GM10248 (cell line): ENCODE measurements at places on chromosomes 12 and 14.

- DNase-seq, result no peak
Measured at GRCh38 chr12:50580436-50580835, 75.7 kb downstream of the DIP2B start.

DNA sequence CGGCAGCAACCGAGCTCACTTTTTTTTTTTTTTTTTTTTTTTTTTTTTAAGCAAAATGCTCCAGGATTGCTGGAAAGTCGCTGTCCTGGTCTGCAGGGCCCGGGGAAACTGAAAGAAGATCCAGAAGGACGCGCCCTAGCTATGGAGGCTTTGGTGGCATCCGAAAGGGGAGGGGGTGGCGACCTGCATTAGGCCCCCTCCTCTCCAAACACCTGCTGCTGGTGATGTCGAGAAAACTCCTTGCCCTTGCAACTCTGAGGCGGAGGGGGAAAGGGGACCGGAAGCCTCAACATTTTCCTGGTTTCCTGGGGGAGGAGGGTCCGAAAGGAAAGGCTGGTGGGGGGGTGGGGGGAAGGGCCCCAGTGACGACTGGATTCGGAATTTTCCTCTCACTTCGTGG is 421.1 kb downstream of the VRK1 start:
- no peak for DNase-seq

GRCh38 chr14:35385042-35385839 is 19.3 kb downstream of the NFKBIA start:
- no peak for DNase-seq

DNA sequence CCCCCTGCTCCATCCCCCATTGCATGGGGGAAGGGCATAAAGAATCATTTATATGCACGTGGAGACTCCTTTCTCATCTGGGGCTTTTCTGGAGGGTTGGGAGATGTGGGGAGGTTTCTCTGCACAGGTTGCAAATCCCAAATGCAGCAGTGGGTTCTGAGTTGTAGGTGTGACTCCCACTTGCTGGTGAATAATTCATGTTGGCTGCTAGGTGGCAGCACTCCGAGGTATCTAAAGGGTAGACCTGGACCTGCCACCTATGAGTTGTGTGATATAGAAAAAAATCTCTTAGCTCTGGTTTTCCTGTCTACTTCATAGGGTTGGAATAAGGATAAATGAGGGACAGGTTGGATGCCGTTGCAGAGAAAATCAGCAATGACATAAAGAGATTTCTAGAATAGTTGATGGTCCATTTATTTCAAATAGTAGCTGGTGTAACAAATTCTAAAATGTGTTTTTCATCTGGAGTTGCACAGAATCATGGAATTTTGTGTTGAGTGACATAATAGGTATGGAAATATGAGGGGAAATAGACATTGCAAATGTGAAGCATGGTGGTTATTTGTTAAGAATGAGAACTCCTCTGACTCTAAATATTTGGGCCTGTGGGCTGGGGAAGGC is 4.6 kb downstream of the MARCHF9 start:
- DNase-seq, result no peak

DNA sequence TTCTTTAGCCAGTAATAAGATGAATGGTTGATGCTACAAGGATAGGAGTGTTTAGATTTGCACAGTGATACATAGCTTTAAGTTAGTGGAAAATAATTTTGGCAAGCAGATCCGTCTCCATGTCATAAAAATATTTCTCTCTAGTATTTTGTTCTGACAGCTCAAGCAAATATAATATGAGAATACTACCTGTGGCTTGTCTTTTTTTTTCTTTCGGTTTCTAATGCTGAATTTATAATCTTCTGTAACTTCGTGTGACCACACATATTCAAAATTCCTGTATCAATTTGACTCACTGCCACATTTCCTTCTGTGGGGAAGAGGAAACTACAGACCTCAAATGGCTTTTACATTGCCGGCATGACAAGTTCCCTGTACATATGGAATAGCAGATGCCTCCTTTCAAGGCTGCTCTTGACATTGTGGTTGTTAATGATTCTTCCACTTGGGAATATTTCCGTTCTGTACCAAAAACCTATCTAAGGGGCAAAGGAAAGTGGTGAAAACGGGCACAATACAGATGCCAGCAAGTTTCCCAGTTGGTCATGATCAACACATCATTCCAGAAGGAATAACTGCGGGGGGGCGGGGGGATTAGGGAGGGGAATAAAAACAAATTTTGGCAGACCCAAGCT is 103.6 kb upstream of the CCDC91 start:
- DNase-seq, result no peak

DNA sequence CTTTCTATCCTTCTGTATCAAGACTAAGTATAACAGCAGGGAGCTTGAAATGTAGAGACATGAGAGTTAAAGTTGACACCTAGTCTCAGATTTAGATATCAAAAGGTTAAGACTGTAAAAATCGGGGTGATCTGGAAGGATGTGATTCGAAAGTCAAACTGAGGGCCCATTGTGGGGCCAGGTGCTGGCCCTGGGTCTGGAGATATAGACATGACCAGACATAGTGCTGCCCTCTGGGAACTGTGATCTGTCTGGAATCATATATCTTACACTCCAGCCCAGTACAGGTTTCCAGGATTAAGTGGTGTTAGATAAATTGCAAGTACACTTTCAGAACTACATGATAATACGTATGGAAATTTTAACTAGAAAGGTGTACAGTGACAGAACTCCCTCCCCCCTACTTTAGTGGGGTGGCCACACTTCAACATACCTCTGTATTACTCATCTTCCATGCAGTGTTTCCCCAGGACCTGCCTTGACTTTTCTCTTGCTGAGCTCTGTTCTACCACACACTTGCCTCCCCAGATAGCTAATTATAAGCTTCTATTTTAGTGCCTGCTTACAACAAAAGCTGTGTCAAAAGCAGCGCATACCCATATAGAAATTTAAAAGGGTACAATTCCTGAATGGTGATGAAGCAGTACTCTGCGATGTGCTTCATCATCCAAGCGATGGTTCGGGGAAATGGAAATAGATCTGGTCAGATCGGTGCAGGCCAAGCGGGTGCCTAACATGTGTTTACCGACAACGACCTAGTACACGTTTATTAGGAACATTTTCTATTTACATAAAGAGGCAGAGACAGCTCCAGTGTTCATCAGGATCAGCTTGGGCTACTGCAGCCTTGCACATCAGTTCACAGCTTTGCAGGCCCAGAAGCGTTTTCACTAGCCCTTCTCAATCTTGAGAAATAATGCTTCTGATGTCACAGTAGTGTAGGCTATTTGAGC is 68.7 kb downstream of the ARF6 start:
- peak; percentile 44 for DNase-seq

GRCh38 chr14:29339494-29340172 is 573.0 kb downstream of the FOXG1 start:
- no peak for DNase-seq

DNA sequence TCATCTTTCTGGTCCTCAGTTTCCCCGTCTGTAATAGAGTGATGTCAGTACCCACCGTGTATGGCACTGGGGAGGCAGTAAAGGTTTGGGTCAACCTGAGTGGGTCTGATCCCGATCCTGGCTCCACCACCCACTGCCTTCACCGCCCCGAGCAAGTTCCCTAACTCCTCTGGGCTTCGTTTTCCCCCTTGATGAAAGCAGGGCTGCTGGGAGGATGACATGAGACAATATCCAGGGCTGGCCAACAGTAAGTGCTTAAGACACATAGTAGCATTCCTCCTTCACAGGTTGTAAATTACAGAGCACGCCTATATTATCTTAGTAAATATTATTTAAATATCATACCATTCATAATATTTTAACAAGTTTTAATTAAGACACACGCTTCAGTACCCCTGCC is 595 bp downstream of the PLEK2 start:
- DNase-seq, result no peak

GRCh38 chr14:26394150-26394810 is 203.6 kb downstream of the NOVA1 start:
- no peak for DNase-seq

DNA sequence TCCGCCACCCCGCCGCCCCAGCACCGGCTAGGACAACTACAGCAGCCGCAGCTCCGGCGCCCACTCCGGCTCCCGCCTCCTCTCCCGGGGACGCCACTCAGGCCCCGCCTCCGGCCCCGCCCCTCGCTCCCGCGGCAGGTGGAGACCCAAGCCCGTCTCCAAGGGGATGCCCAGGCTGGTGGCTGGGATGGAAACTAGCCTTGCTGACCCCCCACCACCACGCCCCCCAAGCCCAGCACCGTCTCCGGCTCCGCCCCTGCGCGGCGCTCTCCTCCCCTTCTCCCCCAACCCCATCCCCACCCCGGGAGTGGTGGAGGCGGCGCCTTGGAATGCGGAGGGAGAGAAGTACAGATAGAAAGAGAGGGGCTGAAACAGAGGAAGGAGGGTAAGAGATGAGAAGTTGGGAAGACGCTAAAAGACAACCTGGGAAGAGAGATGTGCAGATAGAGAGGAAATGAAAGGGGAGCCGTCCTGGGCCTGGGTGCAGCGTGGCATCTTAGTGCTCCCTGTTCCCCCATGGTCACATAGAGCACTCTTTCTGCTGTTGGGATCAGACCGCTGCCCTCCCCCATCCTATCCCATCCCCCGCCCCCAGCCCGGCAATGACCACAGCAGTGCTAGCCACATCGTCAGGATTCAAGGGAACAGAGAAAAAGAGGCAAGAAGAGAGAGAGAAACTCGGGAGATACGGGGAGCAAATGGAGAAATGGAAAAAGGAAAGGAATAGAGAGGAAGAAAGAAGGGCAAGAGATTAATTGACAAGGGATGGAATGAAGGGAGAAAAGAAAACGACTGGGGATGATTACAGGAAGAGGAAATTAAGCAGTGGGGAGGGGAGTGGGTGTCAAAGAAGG is at the start of gene ITGA7:
Gene ITGA7 (minus strand): TSS at position 64 of the 854 bp plus-strand sequence. CDS start 222 bp downstream, outside the sequence.
- peak; percentile 81 for DNase-seq

- DNase-seq, result no peak
Measured at GRCh38 chr12:67386869-67387565, 117.9 kb downstream of the CAND1 start.

GRCh38 chr14:75442166-75442565 is 14.3 kb downstream of the JDP2 start:
- DNase-seq, result no peak

DNA sequence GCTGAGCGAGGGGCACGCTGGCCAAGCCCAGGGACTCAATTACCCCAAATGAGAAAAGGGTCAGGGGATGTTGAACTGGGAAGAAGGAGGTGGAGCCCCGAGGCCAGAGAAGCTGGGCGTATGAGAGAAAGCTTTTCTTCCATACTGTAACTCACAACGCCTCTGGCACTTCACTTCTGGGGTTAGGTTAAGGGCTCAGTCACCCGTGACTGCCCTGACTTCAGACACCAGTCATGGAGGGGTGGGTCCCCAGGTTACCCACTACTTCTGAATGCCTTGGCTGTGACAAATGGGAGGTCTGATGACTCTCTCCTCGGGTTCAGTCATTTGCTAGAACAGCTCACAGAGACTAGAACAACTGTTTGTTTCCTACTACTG is 5.5 kb upstream of the GPR132 start:
- DNase-seq, result no peak

DNA sequence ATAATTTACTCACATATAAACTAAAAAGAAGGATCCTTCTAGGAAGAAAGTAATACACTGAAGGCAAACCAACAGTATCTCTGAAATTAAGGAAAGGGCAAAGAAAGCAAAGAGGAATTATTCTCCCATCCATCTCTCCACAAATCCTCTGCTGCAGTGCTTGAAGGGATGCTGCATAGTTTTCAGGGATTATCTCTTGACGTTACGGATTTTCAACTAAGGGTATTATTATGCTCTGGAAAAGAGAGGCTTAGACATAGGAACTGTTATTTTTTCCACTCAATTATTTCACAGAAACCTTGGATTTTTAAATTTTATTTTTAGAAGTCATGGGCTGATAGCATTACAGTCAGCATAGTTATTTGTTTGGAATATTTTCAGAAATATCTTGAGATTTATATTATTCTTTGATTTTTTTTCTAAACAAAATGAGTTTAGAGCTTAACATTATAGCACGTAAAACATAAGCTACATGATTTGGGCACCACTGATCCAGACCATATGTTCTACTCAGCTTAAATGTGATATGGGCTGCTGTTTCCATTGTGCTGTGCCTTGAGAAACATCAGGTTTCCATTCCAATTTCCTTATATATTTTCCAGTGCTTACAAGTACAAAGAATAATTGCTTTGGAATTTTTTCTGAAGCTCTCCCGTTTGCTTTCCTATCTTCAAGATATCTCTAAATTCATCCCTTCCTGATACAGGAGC is 57.9 kb upstream of the DCN start:
- DNase-seq, result no peak

GRCh38 chr12:51941011-51941581 is 10.4 kb upstream of the ACVR1B start:
- DNase-seq, result no peak

DNA sequence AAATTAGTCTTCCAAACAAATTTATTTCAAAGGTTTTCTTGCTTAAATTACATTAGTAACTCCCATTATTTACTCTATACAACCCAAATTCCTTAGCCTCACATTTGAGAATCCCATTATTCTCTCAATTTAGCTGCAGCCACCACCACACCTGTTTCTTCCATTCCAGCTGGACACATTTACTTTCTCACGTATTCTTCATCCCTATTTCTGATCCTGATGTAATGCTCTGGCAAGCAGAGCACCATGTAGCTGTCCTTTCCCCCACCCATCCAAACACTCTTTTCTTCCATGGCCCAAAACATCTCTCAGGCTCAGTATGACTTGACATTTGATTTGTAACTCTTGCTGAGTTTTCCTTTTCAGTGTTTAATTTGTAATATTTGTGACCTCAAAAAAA is 240.2 kb upstream of the CLEC14A start:
- DNase-seq, result no peak
